ENCODE measurements at places on chromosomes 12 and 14.
A peak's percentile ranks its signal among the peaks of the same experiment; 100 is the strongest.

- DNase-seq, result peak; percentile 30
Observed at GRCh38 chr12:52204931-52205505, 13.2 kb upstream of the KRT80 start.

DNA sequence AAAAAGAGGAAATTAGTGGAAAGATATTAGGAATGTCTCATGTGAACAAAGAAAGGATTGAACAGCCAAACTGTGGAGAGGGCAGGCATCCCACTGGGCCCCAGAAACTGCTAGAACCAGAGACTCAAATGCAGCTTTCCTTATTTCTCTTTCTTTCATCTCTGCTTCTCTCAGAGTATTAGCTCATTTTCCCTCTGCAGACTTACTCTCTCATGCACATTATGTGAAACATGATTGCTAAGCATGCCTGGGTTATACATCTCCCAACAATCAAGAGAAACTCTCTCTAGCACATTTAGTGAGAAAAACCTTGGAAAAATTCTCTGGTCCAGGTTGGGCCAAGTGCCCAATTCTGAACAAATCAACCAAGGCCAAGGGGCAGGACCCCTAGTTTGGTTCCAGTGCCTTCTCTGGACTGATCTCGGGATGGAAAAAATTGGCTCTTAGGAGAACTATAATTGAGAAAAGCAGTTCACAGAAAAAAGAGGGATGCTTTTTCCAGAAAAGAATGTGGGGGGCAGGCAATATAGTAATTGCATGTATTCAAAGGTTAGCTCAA is 313.1 kb downstream of the RAD51B start:
- DNase-seq, result no peak

DNA sequence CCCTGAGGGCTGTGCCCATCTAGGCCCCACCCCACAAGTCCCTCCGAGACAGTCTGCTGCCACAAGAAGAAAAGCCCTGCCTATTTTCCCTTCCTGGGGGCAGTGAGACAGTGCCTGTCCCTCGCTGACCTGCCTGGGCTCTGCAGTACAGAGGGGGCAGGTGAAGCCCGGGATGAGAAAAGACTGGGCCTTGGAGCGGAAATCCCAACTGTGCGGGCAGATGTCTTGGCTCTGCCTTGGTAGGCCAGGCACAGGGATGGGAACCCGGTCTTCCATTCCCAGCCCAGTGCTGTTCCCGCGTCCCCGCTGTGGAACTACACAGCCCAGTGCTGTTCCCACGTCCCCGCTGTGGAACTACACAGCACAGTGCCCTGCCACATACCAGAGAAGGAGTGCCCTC is 12.8 kb upstream of the NXPH4 start:
- no peak for DNase-seq

GRCh38 chr14:68788996-68789820 is 3.7 kb downstream of the ZFP36L1 start:
- DNase-seq, result peak; percentile 95

DNA sequence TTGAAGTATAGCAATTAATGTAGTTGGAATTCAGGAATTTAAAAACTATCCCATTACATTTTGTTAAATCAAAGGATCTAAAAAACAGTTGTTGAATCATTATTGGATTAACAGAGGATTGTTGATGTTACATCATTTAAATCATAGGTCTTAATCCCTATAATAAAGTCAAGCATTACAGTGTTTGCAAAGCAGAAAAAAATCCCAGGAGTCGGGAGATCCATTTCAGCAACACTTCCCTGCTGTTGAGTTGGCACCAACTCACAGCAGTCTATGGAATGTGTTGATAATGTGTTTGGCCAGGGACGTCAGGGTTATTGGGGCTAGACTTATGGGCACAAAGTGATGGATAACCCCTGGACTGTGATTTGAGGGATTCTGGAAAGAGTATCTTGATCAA is 99.1 kb upstream of the TMTC1 start:
- no peak for DNase-seq

DNA sequence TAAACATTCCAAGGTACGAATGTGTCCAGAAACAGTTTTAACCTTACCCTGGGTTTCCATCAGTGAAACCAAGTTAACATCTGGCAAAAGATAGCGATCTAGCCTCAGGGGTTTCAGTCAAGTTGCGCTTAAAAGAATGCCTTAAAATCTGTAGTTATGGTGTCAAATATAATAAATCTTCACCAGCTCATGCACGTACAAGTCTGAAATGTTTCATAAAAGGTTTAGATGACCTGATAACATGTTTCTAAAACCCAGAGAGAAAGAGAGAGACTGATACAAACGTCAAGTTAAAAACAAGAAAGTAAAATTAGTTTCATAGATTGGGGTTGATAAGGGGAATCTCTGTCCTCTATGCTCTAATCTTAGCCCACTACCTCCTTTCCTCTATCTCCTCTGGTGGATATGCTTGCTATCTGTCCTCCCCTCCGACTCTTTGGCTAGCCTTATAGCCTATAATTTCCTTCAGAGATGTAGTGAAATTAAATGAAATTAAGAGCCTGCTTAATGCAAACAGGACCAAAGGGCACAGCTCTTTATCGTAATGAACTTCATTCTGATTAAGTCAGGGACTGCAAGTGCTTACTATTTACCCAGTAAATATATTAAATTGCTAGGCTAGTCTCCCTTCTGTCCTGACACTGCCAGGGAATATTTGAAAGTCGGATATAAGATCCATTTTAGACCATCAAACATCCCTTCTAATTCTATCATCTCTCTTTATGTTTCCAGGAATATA is 18.4 kb upstream of the FOS start:
- no peak for DNase-seq

GRCh38 chr14:104507443-104507842 is 72.1 kb upstream of the C14orf180 start:
- no peak for DNase-seq

GRCh38 chr14:22334627-22335026 is 254.4 kb downstream of the DAD1 start:
- no peak for DNase-seq

DNA sequence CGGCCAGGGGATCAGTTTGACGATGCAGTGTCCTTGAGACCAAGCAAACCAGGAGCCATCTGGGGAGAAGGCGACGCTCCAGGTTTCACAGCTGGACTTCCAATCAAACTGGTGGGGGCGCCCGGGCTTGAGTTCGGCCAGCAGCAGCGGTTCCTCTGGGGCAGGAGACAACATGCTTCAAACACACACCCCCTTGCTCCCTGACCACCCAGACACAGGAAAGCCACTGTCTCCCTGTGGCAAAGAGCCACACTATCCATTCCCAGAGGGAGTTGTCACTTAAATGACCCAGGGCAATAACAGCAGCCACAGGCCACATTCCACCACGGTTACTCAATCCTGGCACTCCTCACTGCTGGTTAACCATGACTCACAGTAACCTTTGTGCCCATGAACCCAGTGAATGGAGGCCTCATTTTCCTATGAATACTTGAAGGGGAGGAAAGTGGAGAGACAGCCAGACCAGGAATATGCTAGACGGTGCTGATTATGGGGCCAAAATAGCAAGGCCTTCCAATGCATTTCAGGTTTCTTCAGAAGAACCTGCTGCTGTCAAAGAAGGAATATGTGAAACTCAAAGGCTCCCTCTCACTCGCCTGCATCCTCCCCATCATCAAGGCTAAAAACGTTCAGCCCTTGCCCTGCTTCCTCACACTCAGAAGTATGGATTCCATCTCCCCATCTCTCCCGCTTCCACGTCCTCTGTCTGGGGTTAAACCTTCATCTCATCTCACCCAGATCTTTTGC is 8.5 kb downstream of the WSB2 start:
- peak; percentile 88 for DNase-seq

DNA sequence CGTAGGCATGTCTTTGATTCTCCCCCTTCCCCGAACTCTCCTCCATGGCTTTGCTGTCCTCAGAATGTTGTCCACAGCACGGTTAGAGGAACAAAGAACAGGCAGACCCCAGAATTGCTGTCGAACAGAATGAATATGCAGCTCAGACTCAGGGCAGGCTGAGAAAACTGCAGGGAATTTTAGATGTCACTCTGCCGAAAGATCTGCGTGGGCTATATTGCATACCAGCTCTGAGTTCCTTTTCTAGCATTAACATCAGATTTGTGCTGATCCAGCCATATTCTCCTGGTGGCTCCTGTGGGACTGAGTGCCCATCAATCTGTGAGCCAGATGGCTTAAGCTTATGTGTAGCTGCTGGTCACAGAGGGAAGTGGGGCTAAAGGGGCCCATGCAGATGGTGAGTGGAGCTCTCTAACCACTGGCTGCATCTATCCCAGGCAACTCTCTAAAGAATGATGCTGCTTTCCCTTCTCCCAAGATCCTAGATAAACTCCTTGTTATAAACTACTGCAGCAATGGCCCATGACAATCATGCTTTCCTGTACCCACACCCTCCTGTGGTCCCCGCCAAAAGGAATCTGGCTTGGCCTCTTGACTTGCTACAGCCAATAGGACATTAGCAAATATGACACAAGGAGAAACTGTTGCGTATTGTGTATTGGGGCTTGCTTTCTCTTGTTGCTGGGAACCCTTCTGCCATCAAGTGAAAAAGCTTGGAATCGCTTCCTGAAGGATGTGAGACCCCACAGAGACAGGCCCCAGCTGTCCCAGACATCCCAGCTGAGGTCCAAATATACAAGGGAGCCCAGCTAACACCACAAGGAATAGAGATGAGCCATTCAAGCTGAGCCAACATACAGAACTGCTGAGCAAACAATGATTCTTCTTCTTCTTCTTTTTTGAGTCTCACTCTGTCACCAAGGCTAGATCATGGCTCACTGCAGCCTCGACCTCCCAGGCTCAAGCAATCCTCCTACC is 101.3 kb downstream of the FOXN3 start:
- DNase-seq, result no peak

GRCh38 chr14:75711796-75712211 is 50.8 kb downstream of the TTLL5 start:
- peak; percentile 80 for DNase-seq
